ENCODE measurements at places on chromosomes 1 and 21.

DNA sequence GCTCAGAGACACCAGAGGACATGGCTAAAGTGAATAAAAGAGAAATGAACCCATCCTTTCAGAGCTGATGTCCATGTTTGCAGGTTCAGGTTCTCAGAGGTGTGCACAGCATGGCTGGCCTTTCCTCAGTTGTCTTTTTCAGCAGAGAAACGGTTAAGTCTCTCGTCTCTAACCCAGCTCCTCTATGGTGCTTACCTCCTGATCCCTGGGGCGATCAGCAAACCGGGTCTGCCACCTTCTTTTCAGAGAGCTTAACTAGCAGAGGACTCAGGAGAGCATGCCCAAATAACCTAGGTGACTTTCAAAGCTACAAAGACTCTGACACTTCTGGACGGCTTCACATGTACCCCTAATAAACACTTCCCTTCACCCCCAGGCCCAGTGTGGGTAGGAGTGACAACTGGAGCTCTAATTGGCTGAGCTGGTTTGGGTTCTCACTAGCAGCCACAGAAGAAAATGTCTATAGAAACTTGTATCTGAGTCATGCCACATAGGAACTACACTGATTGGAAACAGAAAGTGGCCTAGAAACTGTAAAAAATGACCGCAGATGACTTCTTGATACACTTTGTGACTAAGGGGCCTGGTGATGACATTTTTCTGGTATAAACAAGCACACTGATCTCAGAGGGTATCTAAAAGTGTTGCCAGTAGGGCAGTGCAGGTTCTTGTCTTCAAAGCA lies at the start of gene AIM2:
TSS of gene AIM2 (minus strand) at position 329 of the 682 bp plus-strand sequence. CDS start 3,267 bp downstream, outside the sequence.
- peak; percentile 32 for DNase-seq

DNA sequence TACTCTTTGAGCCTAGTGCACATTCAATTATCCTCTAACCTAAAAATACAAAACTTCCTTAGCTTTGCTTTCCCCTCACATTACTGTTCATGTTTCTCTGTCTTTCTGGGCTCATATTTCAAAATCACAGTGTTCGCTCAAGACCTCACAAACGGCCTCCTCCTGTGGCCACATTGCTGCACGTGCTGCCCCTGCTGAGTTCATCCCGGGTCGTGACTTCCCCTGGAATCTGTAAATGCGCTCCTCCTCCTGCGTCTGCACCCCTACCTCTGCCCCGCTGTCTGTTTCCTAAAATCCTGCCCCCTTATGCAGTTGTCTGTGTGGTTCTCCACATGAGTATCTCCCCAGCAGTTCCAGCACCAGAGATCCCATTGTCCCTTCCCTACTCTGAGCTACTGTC lies 45.5 kb upstream of the RAVER2 start:
- no peak for DNase-seq

DNA sequence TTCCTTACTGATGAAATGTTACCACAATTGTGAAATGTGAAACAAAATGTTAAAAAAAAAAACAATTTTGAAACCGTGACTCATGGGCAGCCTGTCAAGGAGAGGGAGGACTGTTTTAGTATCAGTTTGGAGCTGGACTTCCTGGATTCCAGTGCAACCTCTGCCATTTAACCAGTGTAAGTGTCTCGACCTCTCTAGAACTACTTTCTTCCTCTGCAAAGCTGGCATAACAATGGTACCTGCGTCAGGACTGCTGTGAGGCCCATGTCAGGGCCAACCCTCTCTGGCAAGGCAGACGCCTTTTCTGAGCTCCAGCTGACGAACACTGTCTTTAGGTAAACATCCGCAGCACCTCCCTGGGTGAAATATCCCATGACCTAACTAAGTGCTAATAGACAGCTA lies 20.9 kb downstream of the URB1 start:
- DNase-seq = no peak

- DNase-seq = no peak
These were observed 32.2 kb downstream of the TRIM62 start for GRCh38 chr1:33149453-33150190.

DNA sequence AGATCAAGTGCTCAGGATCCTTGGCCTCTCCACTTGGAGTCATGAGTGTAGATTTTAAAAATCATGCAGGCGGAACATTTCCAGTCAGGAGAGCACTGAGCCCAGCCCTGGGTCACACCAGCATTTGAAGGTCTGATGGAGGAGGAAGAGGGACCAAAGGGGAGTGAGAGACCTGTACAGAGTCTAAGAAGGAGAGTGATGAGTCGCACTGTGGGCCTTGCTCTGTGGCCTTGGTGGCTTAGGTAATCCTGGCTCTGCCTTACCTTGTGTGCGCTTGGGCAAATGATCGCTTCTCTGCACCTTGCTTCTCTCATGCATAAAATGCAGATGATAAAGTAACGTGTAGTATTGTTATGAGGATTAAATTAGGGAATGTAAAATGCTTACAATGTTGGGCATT lies 225.3 kb downstream of the SDCCAG8 start:
- no peak for DNase-seq

DNA sequence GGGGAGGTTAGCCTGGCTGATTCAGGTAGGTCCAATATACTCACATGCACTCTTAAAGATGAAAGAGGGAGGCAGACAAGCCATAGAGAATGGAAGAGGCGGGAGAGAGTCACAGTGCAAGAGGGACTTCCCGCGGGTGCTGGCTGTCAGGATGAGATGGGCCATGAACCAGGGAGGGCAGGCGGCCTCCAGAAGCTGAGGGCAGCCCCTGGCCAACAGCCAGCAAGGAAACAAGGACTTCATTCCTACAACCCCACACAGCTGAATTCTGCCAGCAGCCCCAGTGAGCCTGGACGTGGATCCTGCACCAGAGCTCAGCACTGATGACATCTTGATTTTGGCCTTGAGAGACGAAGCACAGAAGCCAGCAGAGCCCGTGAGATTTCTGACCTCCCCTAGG lies 15.1 kb upstream of the B3GALT5 start:
- no peak for DNase-seq

- DNase-seq = no peak
These were observed 63.1 kb upstream of the IGSF5 start for GRCh38 chr21:39681845-39682244.

- no peak for DNase-seq
These were observed 526.7 kb upstream of the ADAMTS5 start for GRCh38 chr21:27493542-27493941.

- DNase-seq = no peak
These were observed 6.1 kb upstream of the CD1A start for GRCh38 chr1:158248118-158248517.

GRCh38 chr1:88698140-88698539 lies 14.1 kb downstream of the PKN2 start:
- no peak for DNase-seq

DNA sequence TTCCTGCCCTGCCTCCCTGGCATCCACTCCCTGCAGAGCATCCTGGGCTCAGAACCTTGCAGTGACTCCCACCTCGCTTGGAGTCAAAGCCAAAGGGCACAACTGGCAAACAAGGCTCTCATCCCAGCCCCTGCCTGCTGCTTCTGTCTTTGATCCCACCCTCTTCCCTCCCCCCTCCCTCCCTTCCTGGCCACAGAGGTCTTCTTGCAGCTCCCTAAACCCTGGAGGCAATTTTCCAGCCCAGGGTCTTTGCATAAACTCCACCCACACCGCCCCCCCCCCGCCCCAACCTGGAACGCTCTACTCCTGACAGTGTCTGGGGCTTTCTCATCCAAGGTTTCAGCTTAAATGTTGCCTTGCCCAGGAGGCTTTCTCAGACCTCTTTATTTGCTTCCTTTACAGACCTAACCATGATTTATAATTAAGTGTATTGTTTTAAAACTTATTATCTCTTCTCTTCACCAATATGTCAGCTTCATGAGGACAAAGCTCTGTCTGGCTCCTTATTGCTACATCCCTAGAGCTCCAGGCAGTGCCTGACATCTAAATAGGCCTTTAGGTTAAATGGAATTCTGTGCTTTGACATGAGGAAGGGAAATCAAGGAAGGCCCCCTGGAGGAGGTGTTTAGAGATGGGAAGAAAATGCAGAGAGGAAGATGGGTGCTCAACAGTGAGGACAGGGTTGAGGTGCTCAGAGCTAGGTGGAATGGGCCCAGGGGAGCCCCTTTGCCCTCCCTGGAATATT lies 37.7 kb upstream of the PADI1 start:
- no peak for DNase-seq

GRCh38 chr1:206706298-206706791 lies 21.6 kb downstream of the MAPKAPK2 start:
- no peak for DNase-seq

Measured in stimulated activated CD8-positive, alpha-beta memory T cell treated with anti-CD3 and anti-CD28 coated beads, Interleukin-4, amount 100 ng/mL, for 4 hours (primary cell).